ENCODE measurements at places on chromosomes 3 and 15.

DNA sequence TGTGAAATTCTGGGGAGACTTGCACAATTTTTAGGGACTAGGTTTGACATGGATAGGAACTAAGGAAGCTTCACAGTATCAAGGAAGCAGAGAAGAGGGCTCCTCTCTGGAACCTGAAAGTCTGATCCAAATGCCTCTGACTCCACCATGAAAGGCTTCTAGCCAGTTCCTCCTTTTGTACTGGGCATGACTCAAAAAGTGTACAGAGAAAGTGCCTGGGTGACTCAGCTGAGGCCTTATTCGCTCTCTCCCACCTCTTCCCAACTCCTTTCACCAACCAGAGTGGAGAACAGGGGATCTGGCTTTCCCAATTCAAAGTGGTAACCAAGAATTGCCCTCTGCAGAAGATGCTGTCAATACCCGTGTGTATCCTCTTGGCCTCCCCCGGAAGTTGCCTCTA lies 342.9 kb upstream of the PROK2 start:
- no peak for DNase-seq

DNA sequence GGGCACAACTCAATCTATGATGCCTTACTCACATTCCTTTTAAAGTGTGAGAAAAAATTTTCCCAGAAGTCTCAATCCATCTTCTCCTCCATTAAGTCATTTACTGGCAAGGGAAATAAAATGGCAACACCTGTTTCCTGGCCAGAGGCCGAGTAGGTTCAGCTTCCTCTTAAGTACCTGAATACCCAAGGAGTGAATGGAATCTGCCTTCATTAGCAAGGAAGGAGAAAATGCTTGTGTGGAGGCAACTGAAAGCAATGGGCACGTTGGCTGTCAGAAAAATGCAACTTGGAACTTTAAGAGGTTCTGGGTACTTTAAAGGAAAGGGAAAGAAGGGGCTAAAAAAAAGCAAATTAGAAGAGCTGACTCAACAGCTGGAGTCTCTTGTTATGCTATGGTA lies 423.6 kb upstream of the ARL6 start:
- DNase-seq = no peak

- no peak for DNase-seq
Measured at GRCh38 chr15:96690733-96691132, 360.2 kb downstream of the NR2F2 start.

DNA sequence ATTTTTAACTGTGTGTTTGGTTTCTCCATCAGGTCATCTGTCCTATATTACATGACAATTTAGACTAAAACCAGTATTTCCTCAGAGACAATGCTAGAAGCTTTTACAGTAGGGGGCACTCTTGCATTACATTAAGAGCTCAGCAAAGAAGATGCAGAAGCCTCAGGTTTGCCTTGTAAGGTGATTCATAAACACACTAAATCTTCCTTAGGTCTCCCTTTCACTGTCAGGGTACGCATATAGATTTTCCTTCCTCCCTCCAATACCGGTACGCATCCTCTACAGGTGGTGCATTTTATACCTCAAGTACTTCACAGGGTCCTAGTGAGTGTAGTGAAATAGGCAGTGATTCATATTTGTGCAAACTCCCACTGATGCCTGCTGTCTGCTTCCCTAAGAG lies 46.5 kb downstream of the CD86 start:
- no peak for DNase-seq

- no peak for DNase-seq
Measured at GRCh38 chr3:131242201-131242600, 139.4 kb upstream of the NUDT16 start.

- DNase-seq = no peak
Measured at GRCh38 chr3:186283096-186283495, 78.9 kb downstream of the DGKG start.

DNA sequence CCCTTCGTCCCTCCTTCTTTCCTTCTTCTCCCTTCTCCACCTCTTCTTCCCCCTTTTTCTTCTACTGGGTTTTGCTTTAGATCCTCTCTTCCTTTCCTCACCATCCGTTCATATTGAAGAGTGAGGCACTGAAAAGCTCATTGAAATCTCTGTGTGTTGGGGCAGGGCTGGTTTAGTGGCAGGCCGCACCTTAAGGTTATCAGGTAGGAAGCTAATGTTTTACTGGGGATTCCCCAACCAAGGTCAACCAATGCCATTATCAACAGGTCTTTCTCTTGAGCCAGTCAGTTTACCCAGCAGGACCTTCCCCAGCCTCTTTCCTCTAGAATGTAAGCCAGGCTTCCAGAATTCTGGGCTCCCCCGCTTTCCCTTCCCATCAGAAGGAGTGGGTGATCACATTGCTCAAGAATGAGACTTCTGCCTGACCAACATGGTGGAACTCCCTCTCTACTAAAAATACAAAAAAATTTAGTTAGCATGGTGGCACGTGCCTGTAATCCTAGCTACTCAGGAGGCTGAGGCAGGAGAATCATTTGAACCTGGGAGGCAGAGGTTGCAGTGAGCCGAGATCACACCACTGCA lies 11.5 kb upstream of the VPS8 start:
- no peak for DNase-seq

GRCh38 chr15:37291920-37292319 lies 191.6 kb upstream of the MEIS2 start:
- DNase-seq = no peak

DNA sequence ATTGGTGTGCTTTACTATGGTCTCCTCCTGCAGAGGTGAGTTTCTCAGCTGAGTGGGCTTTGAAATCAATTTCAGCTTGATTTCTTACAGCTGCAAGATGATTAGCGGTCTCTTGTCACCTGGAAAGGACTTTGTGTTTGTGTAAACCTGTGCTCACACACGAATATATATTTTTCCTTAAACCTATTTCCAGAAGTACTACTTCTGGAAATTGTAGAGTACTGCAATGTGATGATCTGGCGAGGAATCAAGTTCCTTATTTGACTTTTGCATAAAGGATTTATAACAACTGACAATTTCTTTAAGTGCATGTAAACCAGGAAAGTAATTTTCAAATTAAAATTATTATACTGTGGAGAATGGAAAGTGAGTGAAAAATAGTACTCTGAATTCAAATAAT lies 2.1 kb downstream of the MCTP2 start:
- DNase-seq = no peak

DNA sequence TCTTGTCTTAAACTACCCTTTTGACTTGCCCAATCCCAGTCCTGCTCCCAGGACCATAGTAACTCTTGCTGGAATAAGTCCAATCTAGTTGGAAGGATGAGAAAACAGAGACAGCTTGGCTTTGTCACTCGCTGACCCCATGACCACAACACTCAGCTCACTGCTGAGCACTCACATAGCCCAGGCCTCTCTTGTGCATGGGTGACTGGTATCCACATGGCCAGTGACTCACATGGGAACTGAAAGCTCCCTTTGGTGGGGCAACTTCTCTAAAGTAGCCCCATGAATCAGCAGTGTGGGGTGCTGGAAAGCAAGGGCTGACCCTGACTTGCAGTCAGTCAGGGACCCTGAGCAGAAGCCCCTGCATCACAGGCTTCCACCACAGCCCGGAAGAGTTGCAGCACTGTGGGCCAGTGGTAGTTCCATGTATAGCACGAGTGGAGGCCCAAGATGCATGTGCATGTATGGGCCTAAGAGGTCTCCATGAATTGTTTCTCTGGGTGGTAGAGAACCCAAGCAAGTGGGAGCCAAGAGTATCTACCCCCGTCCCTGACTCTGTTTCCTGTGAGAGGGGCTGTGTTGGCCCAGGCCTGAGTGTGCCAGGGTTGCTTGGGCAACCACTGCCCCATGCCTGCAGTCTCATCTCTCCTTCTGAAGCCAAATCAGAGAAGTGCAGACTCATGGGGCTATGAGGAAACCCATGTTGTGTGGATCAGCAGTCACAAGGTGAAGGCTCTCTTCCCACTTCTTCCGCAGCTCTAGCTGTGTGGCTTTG lies 62.1 kb upstream of the XCR1 start:
- DNase-seq = peak; percentile 83

GRCh38 chr3:43922374-43922773 lies 231.6 kb downstream of the ABHD5 start:
- no peak for DNase-seq

GRCh38 chr15:52682200-52682599 lies 3.0 kb upstream of the ATOSA start:
- no peak for DNase-seq

GRCh38 chr15:66752078-66752477 lies 50.0 kb downstream of the SMAD6 start:
- DNase-seq = no peak

GRCh38 chr15:39118510-39118909 lies 462.4 kb upstream of the THBS1 start:
- DNase-seq = no peak

Measured in tibial artery (tissue), 4 donors.